ENCODE measurements at places on chromosomes 5 and 9. TPM values are rescaled to one million over a fixed set of nuclear protein-coding genes. Genes with fewer than 3 reads are reported as not detected.
A peak's percentile ranks its signal among the peaks of the same experiment; 100 is the strongest.

DNA sequence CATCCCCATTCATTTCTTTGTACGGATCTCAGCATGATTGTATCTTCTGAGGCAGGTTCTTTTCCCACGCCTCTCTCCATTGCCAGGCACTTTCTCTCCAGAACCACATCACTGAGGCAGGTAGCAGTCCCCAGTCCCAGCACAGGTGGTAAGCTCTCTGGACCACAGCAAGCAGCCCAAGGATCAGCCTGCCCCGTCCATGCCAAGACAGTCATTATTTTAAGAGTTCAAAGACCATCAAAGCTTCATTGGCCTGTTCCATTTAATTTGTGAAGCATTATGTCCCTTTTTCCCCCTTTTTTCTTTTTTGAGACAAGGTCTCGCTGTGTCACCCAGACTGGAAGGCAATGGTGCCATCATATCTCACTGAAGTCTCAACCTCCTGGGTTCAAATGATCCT, 171.7 kb downstream of the AUH start:
- H3K36me3 ChIP-seq: no peaks in the 10 kb centered on the region
- no peak overlapping the region for H3K27ac ChIP-seq
- peaks cover 29% of the 10 kb centered on the region for H3K4me1 ChIP-seq
- no peak overlapping the region for H3K4me3 ChIP-seq
- no peak for DNase-seq

DNA sequence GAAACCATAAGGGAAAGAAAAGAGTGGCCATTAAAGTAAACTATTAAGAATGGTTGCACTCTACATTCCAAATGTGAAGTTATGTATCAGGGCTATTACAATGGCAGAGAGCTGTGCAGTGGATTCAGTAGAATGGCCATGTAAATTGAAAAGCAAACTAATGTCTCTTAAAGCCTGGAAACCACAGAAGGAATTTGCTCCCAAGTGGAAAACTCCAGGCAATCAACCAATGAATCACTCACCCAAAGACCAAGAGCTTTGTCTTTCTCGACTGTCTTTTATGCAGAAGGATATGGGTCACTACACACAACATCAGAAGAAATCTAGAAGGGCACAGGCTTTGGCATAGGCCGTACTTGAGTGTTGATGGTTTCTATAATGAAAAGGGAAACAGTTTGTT, 114.9 kb downstream of the TLE1 start:
- no peaks in the 10 kb centered on the region for H3K4me1 ChIP-seq
- H3K27ac ChIP-seq: no peak overlapping the region

DNA sequence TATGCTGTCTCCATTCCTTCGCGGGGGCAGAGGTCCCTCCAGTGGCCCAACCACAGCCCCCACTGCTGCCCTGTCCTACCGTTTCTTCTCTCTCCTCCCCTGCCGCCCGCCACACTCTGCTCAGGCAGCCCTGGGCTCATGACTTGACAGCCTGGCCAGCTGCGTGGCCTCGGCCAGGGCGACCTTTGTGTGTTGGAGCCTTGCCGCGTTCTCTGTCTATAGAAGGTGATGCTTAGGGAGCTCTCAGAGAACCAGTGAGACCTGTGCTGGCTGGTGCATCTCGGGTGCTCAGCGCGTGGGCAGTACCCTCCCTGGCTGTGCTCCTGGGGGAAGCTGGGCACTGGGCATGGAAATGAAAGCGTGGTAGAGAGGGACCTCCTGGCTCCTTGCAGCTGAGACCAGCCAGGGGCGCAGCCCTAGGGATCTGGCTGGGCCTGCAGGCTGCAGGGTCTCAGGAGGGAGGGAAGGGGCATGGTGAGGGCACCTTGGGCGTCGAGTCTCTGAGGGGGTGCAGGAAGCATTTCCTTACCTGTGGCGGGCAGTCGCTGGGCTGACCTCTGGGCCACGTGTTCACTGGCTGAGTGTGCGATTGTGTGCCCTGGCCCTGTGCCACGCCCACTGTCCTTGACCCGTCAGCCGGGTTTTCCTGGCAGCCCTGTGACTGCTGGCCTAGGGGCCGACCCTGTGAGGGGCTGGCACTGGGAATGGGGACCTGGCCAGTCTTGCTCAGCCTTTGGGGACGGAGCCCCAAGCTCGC, 50.3 kb downstream of the RXRA start:
- DNase-seq: no peak
- H3K36me3 ChIP-seq: no peaks in the 10 kb centered on the region
- peak overlapping the region; percentile 72 for H3K27ac ChIP-seq
- no peaks in the 10 kb centered on the region for H3K4me1 ChIP-seq

The OMD gene
- total RNA-seq: 3.2 TPM
